ENCODE measurements at places on chromosomes 4 and X.
A peak's percentile ranks its signal among the peaks of the same experiment; 100 is the strongest.

DNA sequence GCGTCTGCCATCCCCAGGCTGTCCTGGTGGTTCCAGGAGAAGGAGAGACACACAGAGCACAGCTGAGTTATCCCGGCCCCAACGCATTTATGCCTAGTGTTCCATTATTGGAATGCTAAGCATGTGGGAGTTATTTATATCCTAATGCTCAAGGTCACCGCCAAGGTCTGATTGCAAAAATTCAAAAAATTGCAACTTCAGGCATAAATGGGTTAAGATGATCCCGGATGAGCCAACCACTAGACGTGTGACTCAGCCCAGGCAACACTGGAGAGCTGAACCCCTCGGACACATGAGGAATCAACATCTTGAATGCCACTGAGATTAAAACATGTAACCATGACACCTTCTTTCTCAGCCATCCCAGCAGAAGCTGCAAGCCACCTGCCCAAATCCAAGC lies 3.8 kb upstream of the ZCCHC4 start:
- DNase-seq = no peak

DNA sequence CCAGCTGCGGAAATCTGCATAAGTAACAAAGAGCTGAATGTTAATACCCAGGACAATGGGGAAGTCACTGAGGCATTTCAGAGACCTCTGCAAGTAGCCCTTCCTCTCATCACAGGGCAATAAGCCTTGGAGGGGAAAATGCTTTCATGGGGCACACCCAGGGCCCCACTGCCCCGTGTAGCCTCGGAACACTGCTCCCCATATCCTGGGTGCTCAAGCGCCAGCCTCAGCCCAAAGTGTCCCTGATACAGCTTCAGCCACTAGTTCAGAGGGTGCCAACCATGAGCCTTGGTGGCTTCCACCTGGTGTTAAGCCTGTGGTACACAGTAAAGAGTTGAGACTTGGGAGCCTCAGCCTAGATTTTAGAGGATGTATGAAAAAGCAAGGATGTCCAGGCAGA lies 402.8 kb upstream of the CXorf51A start:
- DNase-seq = no peak

DNA sequence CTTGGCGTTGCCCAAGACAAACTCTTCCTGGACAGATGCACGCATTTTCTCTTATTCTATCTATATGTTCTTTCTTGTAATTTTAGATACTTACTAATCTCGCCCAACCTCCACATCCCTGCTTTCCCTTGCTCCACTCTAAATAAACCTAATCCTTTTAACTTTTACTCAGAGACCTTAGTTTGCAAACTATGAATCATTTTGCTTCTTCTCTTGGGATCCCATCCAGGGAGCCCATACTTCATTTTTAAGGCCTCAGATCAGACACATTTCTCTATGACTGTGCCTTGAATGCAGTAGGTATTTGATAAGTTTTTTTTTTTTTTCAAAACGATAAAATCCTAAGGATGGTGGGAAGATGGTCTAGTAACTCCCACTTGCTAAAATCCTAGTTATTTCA lies 353.8 kb upstream of the HAND2 start:
- no peak for DNase-seq

- DNase-seq = no peak
Measured at GRCh38 chrX:57587607-57588006, 4.2 kb upstream of the ZXDB start.

- no peak for DNase-seq
Measured at GRCh38 chrX:67563469-67564448, 19.9 kb downstream of the AR start.

DNA sequence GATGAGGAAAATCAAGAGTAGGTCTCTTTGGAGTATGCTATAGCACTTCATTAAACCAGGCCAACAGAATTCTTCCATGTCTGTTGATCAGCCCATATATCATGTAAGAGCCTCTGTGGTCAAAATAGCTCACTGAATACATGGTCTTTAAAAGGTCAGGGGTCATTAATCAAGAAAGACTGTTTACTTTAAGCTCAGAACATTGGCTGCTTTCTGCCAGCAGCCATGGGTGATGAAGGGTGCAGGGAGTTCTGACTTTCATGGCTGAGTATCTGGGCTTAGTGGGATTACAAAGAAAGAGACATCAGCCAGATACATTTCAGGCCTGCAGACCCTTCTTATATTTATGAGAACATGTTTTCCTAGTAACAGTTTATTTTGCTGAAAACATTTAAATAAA lies 7.1 kb upstream of the C4orf54 start:
- DNase-seq = no peak

DNA sequence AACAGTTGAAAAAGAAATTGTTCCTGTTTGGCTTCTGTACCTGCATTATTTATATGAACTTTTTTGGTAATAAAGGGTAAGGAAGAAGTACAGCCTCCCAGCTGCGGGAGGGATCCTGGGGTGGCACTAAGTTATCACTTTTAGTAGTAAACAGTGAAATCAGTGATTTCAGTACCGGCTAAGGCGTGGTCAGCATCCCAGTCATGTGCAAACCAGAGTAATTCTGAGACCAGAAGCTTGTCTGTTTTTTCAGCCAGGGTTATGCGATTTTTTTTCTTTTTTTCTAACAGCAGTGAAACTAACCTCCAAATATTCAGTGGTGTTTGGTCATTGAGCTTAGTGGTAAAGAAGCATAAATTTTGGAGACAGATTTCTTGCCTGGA lies 3.3 kb downstream of the EGF start:
- no peak for DNase-seq

DNA sequence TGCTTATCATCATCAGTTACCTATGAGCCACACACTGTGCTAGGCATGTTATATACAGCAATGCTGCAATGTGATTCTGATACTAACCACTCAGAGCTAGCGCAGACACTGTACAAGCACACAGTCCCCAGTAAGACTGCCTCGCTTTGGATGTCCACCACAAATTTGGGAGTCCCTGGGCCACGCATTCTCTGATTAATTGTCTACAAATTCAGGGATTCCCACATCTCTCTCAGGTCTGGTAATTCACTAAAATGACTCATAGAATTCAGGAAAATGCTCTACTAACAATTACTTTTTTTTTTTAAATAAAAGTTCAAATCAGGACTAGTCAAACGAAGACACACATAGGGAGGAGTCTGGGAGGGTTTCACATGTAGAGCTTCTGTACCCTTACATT lies 652.1 kb upstream of the AADAT start:
- no peak for DNase-seq

GRCh38 chr4:124583797-124584196 lies 128.7 kb downstream of the ANKRD50 start:
- DNase-seq = no peak

DNA sequence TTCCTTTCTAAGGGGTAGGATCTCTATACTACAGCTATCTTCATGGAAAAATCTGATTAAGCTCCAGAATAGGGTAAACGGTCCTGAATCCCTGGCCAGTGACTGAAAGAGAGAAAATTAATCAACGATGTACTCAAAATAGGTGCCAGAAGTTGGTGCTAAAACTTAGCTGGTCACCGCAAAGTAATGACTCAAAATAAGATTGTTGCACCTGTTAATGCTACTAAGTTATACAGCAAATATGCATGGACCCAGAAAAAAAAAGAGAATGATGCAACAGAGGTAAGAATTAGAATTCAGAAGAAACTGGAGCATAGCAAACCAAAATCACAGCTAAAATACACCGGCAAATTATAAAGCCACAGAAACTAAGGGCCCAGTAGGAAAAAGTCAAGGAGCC lies 239.7 kb upstream of the FAM241A start:
- peak; percentile 9 for DNase-seq

GRCh38 chr4:143616771-143617170 lies 83.7 kb downstream of the FREM3 start:
- peak; percentile 22 for DNase-seq

DNA sequence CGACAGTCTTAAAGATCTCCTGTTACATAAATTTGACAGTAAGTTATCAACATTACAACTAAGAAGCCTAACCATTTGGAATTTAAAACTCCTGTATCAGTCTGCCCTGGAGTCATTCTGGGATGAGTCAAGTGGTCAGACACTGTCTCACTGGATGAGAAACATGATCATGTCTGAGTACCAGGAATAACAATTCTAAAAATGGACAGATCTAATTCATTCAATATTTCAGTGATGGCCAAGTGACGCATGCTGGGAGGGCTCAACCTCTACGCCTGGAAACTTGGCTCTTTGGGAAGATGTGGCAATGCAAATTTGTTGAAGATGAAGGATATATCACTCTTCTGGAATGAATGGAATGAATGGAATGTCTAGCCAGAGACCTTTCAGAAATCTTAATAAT lies 1427.2 kb downstream of the STIM2 start:
- no peak for DNase-seq

DNA sequence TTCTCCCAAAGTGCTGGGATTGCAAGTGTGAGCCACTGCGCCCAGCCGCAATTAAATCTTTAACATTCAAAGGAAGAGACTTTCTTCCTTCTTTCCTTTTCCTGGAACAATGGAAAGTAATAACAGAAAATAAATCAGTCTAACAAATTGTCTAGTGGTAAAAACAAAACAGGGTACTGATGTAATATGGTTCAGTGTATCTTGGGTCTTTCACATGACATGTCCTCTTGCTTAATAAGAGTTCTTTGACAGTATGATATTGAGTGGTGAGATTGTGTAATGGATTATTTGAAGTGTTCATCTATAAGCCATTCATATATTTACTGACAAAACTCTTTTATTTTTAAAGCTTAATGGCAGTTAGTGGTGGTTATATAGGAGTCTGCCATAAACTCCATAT lies 256.6 kb downstream of the SPRY1 start:
- no peak for DNase-seq

DNA sequence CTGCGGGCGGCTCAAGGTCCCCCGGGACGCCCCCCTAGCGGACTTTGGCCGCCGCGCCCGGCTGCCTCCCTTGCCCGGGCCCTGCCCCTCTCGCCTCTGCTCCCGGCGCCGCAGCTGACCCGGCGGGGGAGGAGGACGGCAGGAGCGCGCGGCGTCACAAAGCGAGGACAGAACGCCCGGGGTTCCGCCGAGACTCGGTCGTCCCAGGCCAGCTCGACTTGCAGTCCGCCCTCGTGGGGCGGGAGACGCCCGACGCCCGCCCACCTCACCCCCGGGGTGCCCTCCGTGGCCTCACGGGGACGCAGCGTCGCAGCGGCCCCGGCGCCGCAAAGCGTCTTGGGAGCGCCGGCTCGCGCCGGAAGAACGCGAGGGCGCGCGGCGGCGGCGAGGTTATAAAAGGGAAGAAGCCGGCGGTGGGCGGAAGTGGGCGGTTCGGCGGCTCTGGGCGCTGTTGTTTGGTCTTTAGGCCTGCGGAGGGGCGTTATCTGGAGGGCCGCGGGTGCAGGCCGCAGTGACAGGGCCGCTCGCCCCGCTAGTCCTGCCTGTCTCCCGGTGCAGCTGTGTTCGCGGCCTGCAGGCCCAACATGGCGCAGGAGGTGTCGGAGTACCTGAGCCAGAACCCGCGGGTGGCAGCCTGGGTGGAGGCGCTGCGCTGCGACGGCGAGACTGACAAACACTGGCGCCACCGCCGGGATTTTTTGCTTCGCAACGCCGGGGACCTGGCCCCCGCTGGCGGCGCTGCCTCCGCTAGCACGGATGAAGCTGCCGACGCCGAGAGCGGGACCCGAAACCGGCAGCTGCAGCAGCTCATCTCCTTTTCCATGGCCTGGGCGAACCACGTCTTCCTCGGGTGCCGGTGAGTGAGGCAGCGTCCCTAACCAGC lies at the start of gene CDKN2AIP:
TSS of gene CDKN2AIP (plus strand) at position 423 of the 883 bp plus-strand sequence. CDS start at position 585, 162 bp downstream.
- peak; percentile 98 for DNase-seq

- peak; percentile 66 for DNase-seq
Measured at GRCh38 chr4:38820329-38821061, 15.9 kb upstream of the TLR1 start.

DNA sequence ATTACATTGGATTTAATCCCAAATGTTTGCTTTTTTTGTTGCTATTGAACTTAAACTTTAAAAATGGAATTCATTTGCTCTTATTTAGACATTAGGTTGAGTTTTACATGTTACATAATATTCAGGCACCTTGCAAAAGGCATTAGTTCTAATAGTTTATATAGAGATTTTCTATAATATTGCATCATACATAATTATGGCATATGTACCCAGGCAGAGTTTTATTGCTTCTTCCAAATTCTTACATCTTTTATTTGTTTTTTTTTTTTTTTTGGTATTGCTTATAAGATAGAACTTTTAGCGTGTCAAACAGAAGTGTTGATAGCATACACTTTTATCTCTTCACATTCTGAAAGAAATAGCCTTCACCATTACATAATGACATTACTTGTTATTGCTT lies 487.7 kb downstream of the GABRG1 start:
- DNase-seq = no peak

GRCh38 chr4:10346023-10346422 lies 111.2 kb downstream of the ZNF518B start:
- no peak for DNase-seq

- no peak for DNase-seq
Measured at GRCh38 chr4:92257931-92258857, 45.6 kb upstream of the GRID2 start.

DNA sequence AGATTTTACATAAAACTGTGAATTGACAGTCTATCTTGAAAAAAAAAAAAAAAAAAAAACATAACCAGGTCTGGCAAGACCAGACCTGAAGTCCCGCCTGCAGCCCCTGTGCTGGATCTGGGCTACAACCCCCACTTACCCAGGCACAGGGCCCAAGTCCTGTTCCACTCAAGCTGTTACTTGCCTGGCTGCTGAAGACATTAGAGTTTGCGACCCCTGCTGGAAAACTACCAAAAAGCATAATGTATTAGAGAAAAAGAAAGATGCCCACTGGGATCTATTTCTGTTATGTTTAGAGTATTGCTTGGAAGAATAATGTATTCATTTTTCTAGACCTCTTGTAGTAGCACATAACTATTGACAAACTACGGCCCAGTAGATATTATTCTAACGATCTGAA lies 4.7 kb downstream of the HS3ST1 start:
- DNase-seq = no peak

- no peak for DNase-seq
Measured at GRCh38 chrX:25344161-25344936, 328.6 kb upstream of the ARX start.

- DNase-seq = peak; percentile 61
Measured at GRCh38 chr4:8200302-8200975, 1.3 kb downstream of the SH3TC1 start.

- no peak for DNase-seq
Measured at GRCh38 chr4:28228561-28229491, 1368.2 kb downstream of the STIM2 start.

- peak; percentile 50 for DNase-seq
Measured at GRCh38 chr4:76197971-76198410, 15.6 kb downstream of the SCARB2 start.

GRCh38 chrX:30513284-30513683 lies 64.3 kb downstream of the TASL start:
- DNase-seq = no peak

DNA sequence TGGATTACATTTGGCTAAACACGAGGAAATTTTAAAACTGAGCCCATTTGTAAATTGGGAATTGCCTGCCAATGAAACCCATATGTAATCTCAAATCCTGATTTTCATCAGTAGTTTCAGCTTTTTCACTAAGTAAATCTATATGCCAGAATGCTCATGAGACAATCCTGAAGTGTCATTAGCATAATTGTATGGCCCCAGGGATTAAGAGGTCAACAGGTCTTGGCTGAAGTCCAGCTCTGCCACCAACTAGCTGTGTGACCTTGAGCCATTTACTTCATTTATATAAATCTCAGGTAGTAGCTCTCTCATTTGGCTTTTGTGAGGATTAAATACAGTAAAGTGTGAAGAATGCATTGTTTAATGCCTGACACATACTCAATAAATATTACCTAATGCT lies 320.5 kb upstream of the EMCN start:
- no peak for DNase-seq

Measured in GM06990 (cell line).